H1 (cell line): ENCODE measurements at places on chromosomes 6 and 20. TPM values are rescaled to one million over a fixed set of nuclear protein-coding genes. Genes with fewer than 3 reads are reported as not detected.

DNA sequence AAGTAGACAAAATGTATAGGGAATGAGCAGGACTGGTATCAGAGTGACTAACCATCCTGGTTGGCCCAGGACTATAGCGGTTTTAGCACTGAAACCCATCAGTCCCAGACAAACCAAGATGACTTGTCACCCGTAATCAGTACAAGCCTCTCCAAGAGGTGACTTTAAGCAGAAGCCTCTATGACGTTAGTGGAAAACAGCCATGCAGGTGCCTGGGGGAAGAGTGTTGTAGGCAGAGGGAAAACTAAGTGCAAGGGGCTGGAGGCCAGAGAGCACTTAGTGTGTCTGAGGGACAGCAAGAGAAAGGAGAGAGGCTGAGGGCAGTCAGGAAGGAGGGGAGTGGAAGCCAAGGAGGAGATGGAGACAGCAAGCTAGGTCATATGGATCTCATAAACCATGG is 2.1 kb downstream of the SGK2 start:
- DNase-seq, result no peak

DNA sequence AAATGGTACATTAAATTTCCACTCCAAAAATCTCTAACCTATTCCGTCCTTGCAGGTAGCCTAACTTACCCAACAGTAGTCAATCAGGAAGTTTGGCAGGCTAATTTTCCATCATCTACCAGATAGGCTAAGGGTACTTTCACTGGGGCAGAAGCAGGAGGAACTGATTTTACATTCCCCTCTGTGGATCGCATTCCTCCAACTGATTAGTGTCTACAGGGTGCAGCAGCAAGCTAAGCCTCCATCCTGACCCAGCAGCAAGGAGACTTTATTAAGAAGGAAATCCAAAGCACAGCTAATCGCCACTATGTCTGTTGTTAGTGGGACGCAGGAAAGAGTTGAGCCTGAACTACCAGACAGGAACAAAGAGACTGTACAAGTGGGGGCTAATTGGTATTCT is 143.2 kb upstream of the RUNX2 start:
- DNase-seq, result no peak

GRCh38 chr6:39430871-39431523 is 108.5 kb upstream of the KCNK16 start:
- no peak for DNase-seq

DNA sequence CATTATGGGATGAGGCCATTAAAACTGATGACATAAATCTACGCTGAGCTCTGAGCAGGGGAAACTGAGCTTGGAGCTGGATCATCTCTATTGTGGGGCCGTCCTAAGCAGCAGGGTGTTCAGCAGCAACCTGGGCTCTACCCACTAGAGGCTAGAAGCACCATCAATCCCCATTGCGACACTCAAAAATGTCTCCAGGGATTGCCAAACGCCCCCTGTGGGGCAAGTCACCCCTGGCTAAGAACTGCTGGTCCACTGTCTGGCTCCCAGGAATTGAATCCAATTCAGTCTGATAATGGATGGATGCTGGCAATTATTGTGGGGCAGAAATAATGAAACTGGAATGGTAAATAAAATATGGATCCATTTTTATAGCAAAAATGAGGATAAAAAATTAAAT is 38.2 kb downstream of the PMEPA1 start:
- DNase-seq, result no peak

The PGC gene
- not detected in 2 replicates for total RNA-seq

- no peak for DNase-seq
Observed at GRCh38 chr6:1620504-1621069, 10.9 kb downstream of the FOXC1 start.

- DNase-seq, result no peak
Observed at GRCh38 chr6:104858642-104859041, 1.1 kb downstream of the HACE1 start.

The PLAGL1 gene
- total RNA-seq, result 1.1 and 2.2 TPM in 2 replicates

The MAS1 gene
- total RNA-seq, result not detected in 2 replicates

- no peak for DNase-seq
Observed at GRCh38 chr6:130839379-130839778, 12.2 kb downstream of the SMLR1 start.

- DNase-seq, result no peak
Observed at GRCh38 chr6:109610590-109610989, 80.4 kb downstream of the AK9 start.

GRCh38 chr6:158911746-158912480 is 88.1 kb downstream of the RSPH3 start:
- DNase-seq, result no peak

The TRIM38 gene
- total RNA-seq, result 0.27 and 0.43 TPM in 2 replicates

DNA sequence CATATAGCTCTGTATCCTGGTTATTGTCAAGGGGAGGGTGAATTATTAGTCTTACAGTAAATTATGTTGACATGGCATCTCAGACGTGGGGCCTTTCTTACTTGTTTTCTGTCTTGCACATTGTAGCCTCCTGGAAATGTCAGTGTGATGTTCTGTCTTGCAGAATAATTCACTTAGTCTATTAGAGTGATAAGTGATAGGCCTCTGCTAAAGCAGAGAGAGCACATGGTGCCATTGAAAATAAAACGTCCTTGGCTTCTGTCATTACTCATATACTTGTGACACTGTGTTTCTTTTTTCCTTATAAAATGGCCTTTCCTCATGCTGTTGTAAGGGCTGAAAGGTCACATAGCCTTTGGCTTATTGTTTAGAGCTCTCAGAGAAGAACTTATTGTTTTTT is 531.0 kb downstream of the EPM2A start:
- DNase-seq, result no peak

GRCh38 chr6:6845603-6846002 is 257.1 kb downstream of the LY86 start:
- no peak for DNase-seq

DNA sequence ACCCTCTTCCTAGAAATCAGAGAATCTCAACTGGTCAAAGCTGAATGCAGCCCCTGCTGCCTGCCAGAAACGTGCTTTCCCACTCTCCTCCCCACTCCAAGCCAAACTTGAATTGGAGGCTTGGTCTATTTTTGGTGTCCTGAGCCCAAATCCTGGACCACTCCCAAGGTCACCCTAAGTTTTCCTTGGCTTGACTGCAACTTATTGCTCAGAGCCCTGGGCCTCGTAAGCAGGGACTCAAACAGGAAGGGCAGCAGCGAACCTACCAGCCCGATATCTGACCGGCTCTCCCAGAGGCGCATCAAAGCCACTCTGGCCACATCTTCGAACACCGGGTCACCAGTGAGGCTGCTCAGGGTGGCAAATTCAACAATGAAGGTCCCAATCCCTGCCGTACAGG is 12.7 kb downstream of the EDEM2 start:
- no peak for DNase-seq

GRCh38 chr20:12649234-12649633 is 359.5 kb upstream of the SPTLC3 start:
- DNase-seq, result no peak

The PRDM1 gene
- total RNA-seq, result 0.74 and 1.1 TPM in 2 replicates

DNA sequence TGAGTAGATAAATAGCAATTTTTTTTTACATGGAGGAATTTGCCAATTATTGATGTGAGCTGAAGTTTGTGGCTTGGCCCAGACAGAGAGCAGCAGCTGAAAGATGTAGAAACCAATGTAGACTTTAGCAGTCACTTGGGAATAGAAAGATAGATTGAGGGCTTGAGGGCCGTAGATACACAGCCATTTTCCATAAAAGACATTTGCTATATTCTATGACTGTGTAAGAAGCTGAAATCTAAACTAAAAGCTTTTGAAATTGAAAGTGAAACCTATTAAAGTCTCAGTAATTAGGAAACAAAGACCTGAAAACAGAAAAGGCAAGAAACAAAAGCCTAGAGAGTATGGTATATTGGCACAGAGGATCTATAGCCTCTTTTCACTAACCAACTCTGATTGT is 332.7 kb downstream of the CENPW start:
- DNase-seq, result no peak

DNA sequence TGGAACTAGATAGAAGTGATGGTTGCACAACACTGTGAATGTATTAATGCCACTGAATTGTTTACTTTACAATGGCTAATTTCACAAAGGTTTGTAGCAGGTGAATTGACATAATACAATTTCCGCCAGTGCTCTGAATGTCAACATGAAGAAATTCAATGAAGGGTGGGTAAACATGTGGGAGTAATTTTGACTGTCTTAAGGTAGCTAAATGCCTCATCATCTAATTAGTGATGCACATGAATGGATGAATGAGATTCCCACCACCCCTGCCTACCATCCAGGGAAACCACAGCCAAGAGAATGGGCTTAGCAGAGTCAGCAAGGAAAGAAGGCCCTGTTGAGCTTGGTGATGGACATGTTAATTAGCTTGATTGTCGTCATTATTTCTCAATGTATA is 275.3 kb downstream of the ALDH8A1 start:
- DNase-seq, result no peak

GRCh38 chr6:44778513-44778912 is 391.0 kb downstream of the CDC5L start:
- DNase-seq, result no peak

The TCF21 gene
- total RNA-seq, result 0.09 TPM in 1 of 2 replicates, not detected in the other

The RAD21L1 gene
- 0.26 and 0.48 TPM in 2 replicates for total RNA-seq

The SNAP91 gene
- total RNA-seq, result 1.0 and 1.5 TPM in 2 replicates

DNA sequence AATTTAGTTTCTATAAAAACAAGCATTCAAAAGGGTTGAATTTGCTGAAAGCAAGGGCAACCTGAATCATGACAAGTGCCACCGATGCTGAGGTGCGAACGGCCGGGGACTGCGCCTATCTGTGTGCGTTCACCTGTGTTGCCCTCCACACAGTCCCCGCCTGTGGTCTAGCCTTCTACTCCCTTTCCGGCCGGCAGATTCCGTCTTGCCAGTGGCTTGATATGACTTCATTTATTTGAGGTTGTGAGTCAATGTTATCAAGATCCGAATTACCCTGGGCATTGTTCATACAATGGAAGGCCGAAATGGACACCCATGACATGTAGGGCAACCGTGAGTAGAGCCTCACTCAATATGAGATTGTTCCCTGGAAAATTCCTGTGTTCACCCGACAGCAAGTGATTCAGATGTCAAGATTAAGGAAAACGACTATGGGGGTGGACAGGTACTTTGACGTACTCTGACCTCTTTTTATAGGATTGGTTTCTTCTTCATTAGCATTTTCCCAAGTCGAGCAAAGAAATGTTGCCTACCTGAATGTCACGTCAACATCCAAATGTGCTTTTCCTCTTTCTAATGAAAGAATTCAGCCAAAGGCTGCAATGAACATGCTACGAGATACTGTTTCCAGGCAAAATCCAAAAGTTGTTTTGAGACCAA is 41.1 kb upstream of the NEDD9 start:
- DNase-seq, result no peak

The FAM184A gene
- total RNA-seq, result 11.3 and 12.1 TPM in 2 replicates

- DNase-seq, result no peak
Observed at GRCh38 chr6:100426241-100426640, 38.5 kb downstream of the SIM1 start.

The MOG gene
- total RNA-seq, result 0.31 and 0.86 TPM in 2 replicates

- DNase-seq, result no peak
Observed at GRCh38 chr20:52867305-52867704, 104.9 kb upstream of the TSHZ2 start.

DNA sequence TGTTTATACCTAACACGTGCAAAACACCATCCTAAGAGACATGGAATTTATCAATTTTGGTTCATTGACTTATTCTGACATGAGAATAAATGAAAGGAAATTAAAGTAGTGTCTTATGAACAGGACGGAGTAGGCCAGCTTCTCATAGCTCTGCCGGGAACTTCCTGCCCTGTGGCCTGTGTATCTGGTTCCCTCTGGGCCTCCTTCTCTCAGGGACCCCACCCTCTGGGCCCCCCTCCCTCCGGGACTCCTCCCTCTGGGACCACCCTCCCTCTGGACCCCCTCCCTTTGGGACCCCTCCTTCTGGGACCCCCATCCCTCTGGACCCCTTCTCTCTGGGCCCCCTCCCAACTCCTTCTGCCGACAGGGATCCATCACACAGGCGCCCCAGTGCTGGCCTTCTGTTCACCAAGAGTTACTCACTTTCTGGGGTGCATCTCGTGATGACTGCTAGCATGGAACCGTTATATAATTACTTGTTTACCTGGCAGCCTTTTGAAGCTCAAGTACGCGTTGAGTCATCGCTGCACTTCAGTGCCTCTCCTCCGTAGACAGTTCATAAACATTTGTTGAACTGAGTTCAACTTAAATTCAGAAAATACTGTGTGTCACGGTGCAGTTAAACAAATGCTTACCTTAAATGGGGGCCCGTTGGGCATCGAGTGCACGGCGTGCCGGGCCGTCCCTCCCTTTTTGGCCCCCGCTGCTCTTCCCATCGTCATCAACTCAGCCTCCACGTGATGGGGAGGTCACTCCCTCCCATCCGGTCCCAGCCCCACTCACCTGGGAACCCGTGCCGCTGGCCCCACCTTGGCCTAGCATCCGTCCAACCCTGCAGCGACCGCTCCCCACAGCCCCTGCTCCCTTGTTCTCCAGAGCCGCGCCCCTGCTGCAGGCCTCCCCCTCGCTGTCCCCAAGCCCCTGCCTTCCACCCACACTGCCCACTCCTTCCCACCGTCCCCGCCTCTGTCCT is 8.1 kb downstream of the CCR6 start:
- no peak for DNase-seq

The ARHGAP40 gene
- 0.74 and 0.86 TPM in 2 replicates for total RNA-seq

- no peak for DNase-seq
Observed at GRCh38 chr20:24185791-24186190, 197.2 kb upstream of the GGTLC1 start.

DNA sequence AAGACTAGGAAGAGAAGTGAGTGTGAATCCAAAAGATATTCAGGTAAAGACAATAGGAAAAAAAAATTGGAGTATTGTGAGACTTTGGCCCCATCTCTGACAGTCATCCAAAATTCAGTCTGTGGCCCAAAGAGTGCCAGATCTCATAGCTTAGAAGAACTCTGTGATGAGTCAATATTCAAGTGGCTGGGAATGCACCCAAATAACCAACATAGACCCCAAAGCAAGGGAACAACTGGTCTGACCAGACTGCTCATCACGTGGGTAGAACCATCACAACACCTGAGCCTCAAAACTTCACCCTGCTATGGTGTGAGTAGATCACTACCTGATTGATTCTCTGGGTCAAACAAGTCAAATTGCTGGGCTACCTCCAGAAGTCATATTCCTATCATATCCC is 51.1 kb upstream of the TRDN start:
- DNase-seq, result no peak

DNA sequence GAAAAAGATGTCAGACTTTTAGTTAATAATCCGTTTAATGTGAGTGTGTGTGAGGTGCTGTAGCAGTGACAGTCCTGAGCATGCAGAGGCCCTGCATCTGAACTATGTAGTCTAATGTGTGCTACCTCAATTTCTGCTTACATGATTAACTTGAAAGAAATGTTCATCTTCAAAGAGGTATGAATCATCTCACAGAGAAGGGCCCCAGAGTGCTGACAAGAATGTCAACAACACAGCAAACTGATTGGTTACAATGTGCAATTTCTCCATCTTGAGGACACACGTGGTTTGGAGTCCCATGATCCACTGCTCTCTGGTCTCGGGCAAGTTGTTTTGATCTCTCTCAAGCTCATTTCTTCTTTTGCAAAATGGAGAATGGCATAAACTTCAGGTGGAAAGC is 61.7 kb upstream of the EMILIN3 start:
- DNase-seq, result no peak
